ENCODE measurements at places on chromosomes 4 and X. TPM values are rescaled to one million over a fixed set of nuclear protein-coding genes. Genes with fewer than 3 reads are reported as not detected.

GRCh38 chr4:57191523-57192034, 81.4 kb upstream of the IGFBP7 start:
- peak; percentile 37 for DNase-seq

DNA sequence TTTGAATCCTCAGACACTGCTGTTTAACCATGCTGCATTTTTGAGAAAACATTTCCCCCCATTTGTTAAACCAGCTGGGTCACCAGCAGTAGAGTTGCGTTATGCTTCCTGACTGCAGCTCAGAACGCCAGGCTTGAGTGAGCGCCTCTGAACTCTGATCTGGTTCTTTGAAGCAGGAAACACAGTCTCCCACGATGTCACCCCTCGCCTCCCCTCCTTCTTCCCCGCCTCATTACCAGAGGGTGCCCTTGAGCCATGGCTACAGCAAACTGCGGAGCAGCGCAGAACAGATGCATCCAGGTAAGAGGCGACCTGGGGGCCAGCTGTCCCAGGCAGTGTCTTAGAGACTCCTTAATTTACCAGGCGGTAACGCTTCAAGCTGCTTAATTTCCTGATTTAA, 78.4 kb downstream of the REPS2 start:
- no peak for DNase-seq

- no peak for DNase-seq
These were observed 81.8 kb upstream of the RBPJ start for GRCh38 chr4:26238778-26239679.

NAP1L2 gene
- polyA plus RNA-seq = 0.13 TPM

- DNase-seq = peak; percentile 53
These were observed 653 bp downstream of the HHIP start for GRCh38 chr4:144646523-144647094.
